ENCODE measurements at places on chromosomes 5 and 9.
A peak's percentile ranks its signal among the peaks of the same experiment; 100 is the strongest.

- DNase-seq: no peak
Observed at GRCh38 chr5:157382996-157383800, 76.8 kb upstream of the NIPAL4 start.

GRCh38 chr5:66426259-66427138, 169.7 kb upstream of the MAST4 start:
- DNase-seq: no peak

DNA sequence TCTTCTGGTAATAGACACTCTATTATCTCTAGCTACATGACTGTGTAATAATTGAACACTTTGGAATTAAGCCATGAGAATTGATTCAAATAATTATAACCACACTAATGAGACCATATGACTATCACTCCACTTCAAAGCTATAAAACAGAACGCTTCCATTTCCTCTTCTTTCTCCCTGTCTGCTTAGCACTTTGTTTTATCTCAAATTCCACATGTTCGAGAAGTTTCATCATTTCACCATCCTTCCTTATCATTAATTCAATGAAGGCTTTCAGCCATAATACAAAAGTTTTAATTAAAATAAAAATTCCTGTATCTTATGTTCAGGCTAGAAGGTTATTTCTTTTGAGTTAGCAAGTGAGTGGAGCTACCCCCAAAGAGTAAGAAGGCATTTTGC, 7.4 kb upstream of the DCTN4 start:
- DNase-seq: no peak

DNA sequence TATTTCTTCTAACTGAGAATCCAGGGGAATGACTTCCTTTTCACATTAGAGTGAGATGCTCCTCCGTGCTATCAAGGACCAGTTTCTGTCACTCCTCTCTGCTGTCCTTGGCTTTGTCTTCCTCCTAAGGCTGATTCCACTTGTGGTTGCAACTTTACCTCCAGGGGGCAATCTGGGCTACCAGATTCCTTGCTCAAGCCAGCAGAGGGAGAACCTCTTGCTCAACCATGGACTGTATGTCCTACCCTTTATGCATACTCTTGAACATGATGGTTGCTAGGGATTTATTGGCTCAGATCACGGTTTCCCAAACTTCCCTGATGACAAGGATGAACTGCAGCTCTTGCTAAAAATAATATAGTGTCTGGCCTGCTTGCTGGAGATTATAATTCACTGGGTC, 24.0 kb downstream of the NNT start:
- DNase-seq: peak; percentile 71

DNA sequence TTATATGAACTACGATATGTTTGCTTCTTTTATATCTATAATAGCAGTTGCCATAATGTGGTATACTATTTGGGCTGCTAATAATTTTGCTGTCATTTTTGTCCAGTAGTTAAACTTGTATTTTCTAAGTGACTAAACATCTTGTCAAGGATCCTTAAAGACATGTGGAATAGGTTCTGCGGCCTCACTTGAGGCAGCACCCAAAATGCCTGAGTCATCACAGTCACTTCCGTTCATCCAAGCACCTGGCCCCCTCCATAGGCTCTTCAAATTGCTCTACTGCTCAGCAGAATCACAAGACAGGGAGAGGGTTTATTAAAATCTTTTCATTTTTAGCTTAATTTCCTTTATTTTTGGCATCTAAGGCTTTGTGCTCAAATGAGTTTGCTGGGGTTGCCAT, 259.1 kb downstream of the AOPEP start:
- no peak for DNase-seq

GRCh38 chr9:127014216-127014909, 99.8 kb downstream of the RALGPS1 start:
- DNase-seq: no peak

- DNase-seq: no peak
Observed at GRCh38 chr9:98024702-98025101, 31.8 kb upstream of the NANS start.

GRCh38 chr5:10343486-10343885, 10.0 kb upstream of the MARCHF6 start:
- no peak for DNase-seq

DNA sequence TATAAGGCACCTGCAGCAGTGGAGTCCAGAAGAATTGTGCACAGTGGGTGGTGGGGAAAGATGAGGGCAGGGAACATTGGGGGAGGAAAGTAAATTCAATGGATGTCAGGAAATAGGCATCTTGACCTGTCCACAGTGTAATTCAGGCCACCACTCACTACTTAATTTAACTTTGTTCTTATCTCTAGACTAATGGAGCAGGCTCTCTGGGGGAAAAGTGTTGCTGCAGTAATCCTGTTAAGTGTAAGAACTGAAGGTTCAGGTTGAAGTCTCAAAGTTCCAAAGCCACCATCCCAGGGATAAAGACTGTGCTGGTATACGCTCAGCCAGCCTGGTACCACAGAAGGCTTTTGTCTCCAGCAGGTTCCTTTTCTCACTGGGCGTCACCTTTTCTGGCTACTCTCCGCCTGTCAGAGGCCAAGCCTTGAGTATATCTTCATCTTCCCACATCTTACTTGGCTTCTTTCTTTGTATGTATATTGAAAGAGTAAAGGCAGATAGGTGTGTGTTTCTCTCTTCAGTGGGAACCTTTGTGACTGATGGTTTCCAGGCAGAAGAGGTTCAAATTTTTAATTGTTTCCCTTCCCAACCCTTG, 150.9 kb upstream of the DMRT1 start:
- no peak for DNase-seq
